ENCODE measurements at places on chromosomes 12 and 14.

GRCh38 chr14:21846227-21846885 lies 172.7 kb upstream of the OR4E1 start:
- peak; percentile 56 for DNase-seq

DNA sequence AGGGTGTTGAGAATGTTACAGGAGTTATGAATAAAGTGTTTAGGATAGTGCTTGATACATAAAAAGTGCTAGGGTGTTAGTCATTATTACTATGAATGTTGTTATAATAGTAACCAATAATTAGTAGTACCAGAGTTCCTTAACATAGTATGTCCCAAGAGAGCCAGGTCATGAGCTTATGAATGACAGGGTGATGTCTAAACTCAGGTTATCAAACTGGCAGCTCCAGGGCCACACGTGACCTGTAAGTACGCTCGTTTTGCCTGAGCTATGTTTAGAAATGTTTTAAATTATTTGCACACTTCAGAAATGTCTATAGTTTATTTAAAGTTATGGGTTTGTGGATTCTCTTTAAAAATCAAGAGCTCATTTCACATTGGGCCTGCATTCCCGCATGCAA lies 14.1 kb upstream of the GRIP1 start:
- DNase-seq: no peak

- peak; percentile 72 for DNase-seq
Observed at GRCh38 chr12:128844031-128844635, 9.1 kb upstream of the GLT1D1 start.

- DNase-seq: no peak
Observed at GRCh38 chr12:109596418-109597244, 23.0 kb downstream of the MVK start.

Data from Daoy (cell line).